ENCODE measurements at places on chromosomes 1 and 21.
A peak's percentile ranks its signal among the peaks of the same experiment; 100 is the strongest.

GRCh38 chr1:29861446-29861845 is 625.1 kb downstream of the PTPRU start:
- no peak for DNase-seq

DNA sequence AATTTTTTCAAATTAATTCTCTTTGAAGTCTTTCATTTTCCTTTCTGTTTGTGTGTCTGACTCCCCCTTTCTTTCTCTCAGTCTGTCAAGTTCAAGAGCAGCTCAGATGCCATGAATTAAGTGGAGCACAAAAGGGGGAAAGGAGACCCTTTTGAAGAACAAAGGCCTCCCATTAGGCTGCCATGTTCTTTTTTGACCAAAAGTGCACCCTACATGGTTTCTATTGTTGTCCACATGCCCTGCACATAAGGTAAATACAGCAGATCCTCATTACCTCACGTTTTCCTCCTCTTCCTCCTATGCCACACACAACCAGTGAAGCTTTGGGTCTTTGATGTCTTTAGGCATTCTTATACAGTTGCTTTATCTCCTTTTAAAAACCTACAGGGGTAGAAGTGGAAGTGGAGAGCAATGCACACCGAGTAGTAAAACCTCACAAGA is 47.7 kb downstream of the POU2F1 start:
- DNase-seq: no peak

- DNase-seq: no peak
These were observed 30.3 kb upstream of the NUF2 start for GRCh38 chr1:163291461-163291860.

GRCh38 chr1:226722240-226722900 is 16.7 kb downstream of the ITPKB start:
- no peak for DNase-seq

DNA sequence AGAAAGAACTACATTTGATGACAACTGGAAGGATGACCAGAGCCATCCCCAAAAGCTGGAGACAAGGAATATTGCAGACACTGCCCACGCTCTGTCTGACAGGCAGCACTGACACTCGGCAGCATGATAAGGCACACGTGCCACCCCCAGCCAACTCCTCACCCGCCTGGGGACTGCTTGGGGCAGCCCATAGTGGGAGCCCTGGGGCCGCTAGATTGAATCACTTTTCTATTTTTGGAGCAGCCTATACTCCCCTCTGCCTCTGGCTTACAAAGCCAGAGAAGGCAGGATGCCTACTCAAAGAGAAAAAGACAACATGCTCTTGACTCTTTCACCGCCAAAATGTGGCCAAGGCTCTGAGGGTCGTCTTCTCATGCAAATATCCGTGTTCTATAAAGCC is 1.3 kb downstream of the SMG5 start:
- DNase-seq: peak; percentile 73

DNA sequence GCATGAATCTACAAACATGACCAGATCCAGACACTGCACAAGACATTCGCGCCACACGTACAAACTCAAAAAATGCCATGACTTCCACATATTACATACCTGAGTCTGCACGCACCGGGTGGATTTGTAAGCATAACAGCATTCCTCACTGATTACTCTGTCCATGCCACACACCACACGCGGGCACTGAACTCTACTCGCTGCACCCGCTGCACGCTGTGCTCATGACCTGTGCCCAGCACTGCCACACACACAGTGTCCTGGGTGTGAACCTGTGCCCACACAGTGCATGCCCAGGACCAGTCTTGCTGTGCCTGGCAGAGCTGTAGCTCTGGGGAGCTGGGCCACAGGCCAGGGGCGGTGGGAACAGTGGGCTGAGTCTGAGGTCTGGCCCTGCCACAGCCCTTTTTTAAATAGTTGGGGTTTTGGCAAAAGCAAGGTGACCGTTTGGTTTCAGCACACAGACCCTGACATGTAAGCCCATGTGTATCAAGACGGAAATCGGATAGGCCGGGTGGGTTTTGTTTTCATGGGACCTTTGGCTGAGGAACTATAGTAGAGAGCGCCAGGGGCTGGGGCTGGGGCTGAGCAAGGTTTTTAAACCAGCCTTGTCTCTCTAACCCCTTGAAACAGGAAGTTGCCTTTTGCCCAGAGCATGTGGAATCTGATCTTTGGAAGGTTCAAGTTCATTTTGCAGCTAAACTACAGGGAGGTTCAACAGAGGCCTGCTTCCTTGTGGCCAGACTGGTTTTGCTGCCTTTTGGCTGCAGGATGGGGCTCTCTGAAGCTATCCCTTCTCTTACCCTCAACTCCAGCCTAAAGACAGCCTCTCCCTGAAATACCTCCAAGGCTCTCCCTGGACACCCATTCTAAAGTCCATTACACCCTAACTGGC is 12.3 kb upstream of the GOLT1A start:
- DNase-seq: no peak

DNA sequence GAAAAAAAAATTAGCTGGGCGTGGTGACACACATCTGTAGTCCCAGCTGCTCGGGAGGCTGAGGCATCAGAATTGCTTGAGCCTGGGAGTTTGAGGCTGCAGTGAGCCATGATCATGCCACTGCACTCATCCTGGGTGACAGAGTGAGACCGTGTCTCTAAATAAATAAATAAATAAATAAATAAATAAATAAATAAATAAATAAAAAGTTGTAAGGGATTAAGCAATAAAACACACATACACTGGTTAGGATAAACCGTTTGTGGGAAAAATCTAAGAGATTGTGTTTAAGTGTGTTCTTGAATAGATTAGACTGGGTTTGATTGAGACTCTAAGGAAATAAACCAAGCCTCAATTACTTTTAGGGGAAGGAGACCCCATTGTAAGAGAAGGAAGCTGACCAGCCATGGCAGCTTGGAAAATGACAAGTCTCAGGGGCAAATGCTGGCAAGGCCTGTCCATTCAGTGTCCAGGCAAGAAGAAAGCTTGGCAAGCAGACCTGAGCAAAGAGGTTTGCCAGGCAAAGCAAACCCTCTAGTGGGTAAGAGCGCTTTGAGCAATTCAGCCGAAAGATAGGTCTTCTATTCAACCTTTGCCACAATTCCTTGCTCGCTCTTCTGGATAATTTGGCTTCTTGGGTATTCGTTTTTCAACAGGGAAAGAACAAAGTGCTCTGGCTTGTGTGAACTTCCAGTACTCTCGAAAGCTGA is 106.9 kb upstream of the SERBP1 start:
- DNase-seq: no peak

DNA sequence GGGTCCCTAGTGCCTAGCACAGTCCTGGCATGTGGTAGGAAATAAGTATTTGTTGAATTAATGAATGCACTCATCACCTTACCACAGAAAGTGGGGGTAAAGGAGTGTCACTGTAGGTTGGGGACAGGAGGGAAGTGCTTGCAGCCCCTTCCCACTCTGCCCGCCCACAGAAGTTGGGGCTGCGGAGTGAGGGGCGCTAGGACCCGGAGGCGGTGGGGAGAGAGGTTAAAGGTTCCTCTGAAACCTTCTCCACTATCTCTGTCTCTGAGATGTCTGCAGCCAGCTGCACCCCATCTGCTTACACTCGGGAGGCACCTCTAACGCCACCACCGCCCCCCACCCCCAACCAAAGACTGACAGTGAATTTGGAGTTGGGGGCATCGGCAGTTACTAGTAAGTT is 1.4 kb upstream of the WNT2B start:
- no peak for DNase-seq

GRCh38 chr1:67169496-67169895 is 3.2 kb downstream of the IL23R start:
- DNase-seq: no peak

Data from activated CD4-positive, alpha-beta T cell treated with anti-CD3 and anti-CD28 coated beads, Interleukin-10, Interleukin-2, amounts not matched to agents 100 ng/mL and 50 ng/mL, durations not matched to agents 16 hours and 8 hours (primary cell).